ENCODE measurements at places on chromosomes 3 and 15.

DNA sequence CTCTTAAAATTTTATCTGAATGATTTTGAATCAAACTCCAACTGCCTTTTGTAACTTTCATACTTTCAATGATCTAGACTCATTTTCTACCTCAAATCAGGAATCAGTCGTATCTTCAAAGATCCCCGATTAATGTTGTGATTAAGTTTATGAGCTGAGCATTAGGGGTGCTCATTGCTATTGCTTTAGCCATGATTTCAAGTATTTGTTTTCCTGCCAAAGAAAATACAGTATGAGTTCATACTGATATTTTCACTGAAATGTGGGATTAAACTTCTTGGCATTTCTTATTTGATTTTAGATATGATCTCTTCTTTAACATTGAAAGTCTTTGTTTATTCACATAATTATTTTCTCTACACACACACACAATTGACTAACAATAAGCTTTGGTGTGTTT, 785.6 kb downstream of the NTRK3 start:
- no peak for DNase-seq

- DNase-seq = no peak
Measured at GRCh38 chr3:138890555-138891187, 55.9 kb upstream of the PIK3CB start.

DNA sequence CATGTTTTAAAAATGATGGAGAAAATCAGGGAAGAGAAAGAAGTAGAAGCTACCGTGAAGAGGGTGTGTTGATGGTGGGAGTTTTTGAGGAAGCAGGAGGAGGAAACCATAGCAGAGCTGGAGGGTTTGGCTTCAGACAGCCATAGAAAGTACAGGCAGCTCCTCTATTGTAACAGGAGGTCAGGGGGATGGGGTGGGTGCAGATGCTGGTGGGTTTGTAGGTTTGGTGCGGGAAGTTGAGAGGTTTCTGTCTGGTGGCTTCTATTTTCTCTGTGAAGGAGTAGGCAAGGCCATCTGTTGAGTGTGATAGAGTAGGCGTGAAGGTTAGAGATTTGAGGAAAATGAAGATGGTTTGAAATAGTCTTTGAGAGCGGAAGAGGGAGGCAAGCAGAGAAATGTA, 97.7 kb upstream of the TBC1D5 start:
- peak; percentile 81 for DNase-seq

GRCh38 chr3:53729159-53729558, 117.1 kb downstream of the CHDH start:
- no peak for DNase-seq

DNA sequence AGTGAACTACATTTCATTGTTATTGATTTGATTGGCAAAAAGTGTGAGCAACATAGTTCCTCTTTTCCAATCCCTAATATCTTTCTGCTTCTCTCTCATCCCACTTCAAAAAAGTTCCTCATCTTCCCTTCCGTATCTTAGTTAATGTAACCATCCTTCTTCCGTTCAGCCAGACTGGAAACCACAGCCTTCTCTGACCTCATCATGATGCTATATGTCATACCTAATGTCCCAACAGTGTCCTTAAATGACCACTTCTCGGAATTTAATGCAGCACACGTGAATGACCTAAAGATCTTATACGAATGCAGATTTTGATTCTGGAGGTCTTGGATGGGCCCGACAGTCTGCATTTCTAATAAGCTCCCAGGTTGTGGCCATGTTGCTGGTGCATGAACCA, 320.3 kb upstream of the SATB1 start:
- DNase-seq = no peak

GRCh38 chr15:32682569-32682968, 35.2 kb upstream of the GREM1 start:
- DNase-seq = no peak

DNA sequence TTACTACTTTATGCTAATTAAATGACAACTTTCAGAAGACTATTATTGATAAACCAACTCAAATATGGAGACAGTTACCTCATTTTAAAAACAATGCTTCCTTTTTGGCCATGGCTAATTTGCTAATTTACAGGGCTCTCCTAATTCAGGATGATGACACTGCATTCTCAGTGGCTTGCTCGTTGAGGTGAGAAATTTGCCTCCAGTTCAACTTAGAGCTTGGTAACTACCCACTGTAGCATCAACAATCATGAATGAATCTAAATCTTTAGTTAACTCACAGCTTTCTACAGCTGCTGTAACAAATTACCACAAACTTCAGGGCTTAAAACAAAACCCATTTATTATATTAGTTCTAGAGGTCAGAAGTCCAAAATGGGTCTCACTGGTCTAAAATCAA, 14.0 kb downstream of the PBRM1 start:
- no peak for DNase-seq

DNA sequence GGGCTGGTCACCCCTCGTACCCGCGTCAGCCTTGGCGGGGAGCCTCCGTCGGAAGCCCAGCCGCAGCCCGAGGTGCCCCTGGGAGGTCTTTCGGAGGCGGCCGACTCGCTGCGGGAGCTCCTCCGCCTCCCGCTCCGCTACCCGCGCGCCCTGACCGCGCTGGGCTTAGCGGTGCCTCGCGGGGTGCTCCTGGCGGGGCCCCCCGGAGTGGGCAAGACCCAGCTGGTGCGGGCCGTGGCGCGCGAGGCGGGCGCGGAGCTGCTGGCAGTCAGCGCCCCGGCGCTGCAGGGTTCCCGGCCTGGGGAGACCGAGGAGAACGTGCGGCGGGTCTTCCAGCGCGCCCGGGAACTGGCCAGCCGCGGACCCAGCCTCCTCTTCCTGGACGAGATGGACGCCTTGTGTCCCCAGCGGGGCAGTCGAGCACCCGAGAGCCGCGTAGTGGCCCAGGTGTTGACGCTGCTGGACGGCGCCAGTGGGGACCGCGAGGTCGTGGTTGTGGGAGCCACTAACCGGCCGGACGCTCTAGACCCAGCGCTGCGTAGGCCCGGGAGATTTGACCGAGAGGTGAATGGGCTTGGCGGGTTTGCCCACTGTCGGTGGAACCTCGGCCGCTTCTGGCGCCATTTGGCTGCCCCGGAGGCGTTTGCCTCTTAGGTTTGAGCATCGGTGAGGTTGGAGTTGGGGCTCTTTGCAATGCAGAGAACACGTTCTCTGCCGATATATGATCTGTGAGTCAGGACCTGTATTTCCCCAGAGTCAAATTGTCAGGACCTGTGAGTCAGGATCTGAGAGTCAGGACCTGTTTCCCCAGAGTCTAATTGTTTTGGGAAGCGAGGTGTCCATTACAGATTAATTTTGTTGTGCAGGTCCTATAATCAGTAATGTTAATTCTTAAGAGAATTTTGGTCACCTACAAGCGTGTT, 24.9 kb upstream of the GATM start:
- DNase-seq = peak; percentile 32

DNA sequence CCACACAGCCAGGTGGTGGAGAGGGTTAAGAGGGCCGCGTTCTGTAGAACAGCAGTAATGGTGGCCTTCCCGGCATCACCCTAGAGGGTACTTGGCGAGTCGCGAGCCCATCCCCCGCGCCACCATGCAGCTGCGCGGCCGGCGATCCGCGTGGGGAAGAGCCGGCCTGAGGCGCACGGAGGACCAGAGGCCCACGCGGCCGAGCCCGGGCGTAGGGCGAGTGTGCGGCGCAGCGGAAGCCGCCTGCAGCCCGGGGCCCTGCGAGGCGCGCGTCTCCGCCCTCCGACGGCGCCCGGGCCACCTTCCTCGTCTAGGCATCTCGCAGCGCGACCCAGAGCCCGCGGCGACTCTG, 423 bp downstream of the TKT start:
- DNase-seq = peak; percentile 48

GRCh38 chr3:50635066-50635465, 18.1 kb downstream of the MAPKAPK3 start:
- DNase-seq = no peak

DNA sequence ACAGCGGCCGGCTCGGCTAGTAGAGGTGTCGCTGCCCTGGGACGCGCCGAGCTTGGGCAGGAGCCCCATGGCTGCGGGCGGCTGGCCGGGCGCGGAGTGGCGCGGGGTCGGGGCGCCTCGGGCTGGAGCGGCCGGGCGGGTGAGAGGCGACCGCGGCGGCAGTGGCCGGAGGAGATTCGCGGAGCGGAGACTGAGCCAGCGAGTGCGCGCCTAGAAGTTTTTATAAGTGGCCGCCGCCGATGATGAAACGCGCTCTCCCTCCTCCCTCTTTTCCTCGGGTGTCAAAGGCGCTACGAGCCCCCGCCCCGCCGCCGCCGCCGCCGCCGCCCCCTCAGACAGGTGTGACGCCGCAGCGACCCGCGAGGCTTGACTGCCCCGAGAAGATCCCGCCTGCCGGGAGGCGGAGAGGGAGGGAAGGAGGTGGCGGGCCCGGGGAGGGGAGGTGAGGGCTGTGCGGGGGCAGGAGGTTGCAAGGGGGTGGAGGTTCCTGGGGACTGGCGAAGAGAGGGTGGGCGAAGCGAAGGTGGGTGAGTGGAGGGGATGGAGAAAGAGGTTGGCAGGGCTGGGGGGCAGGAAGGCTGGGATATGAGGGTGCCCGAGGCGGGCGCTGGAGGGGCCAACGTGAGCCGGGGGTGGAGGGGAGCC, at the start of gene SLCO2A1:
Gene SLCO2A1 (minus strand): TSS at position 192 of the 645 bp plus-strand sequence. CDS start 123 bp downstream, at position 69.
- no peak for DNase-seq

DNA sequence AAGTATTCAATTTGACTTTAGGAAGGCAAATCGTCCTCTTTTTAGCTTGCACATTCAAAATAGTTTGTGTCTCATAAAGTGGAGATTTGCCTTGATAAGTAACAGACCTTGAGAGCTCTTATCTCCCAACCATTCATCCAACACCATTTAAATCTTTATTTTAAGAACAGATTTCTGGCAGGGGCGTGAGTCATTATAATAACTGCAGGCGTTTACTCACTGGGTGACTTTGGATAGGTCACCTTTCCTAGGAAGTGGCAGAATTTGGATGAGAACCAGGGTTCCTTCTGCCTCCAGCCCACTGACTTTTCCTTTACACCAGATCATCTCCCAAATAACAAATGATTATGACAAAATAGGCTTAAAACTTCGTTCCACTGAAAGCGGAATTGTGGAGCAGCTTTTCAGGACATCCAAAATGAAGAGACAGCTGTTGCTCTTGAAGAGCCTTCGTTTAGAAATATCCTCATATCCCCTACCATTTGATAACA, 5.0 kb downstream of the LMCD1 start:
- no peak for DNase-seq

DNA sequence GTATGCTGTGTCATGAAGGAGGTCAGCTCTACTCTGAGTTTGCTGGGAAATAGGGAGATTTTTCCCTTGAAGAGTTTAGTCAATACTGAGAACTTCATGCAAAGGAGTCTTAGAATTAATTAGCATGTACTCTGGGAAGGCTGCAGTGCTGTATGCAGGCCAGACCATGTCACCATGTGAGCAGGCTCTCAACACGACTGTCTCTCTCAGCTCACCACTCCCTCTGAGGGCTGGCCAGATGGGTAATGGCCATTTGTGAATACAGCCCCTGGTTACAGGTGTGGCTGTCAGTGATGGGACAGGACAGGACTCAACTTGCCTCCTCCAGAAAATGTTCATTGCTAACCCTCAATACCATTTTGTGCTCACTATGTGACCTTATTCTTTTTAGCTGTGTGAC, 5.1 kb upstream of the CERS3 start:
- DNase-seq = no peak

DNA sequence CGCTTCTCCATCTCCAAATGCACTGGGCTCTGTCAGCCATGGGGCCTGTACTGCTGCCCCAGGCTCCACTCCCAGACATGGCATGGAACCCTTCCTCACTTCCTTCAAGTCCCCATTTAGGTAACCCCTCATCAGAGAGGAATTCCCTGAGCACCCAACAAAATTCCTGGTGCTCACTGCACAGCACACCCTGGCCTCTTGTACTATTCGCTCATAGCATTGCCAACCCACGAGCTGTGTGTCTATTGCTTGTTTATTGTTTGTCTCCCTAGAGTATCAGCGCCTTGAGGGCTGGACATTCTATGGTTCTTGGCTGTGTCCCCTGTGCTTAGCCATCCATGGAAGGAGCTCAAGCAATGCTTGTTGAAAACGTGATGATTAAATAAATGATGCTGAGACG, 46.1 kb upstream of the SLCO2A1 start:
- peak; percentile 22 for DNase-seq

DNA sequence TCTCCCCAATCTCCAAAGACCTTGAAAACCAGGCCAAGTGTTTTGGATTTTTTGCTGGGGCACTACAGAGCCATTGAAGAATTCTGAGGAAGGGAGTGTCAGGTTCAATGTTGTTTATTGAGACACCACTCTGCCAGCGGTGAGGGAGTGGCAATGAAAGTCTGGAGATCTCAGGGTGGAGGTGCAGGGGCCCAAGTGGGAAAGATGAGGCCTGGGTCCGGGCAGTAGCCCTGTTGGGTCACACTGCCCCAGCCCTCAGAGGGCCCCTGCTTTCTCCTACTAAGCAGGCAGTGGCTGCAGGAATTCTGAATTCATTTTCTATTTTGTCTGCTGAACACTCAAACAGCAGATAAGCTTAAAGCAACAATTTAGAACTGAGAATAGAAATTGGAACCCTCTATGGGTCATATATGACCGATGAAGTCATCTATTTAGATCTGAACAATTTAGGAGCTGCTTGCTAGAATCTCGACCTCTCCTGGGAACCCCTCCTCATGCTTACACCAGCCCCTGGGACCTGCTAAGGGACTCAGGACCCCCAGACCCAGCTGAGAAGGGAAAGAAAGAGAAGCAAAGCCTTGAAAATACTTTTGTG, 17.9 kb downstream of the HRH1 start:
- no peak for DNase-seq

DNA sequence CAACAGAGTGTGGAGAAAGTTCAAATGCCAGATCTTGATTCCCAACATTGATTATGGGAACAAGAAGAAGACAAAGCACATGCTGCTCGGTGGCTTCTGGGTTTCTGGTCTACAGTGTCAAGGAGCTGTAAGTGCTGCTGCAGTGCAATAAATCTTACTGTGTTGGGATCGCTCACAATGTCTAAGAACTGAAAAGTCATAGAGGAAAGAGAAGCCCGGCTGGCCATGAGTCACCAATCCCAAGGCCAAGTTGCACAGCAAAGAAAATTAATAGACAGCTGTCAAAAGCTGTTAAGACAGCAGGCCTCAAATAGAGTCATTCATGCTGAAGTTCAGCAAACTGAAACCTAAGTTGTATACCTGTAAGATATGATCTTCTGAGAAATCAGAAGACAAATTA, 33.2 kb upstream of the SPPL2A start:
- DNase-seq = no peak

Data from posterior cingulate gyrus (tissue), 11 donors.